Fibroblast of villous mesenchyme (primary cell): ENCODE measurements at places on chromosomes 3 and 15. TPM values are rescaled to one million over a fixed set of nuclear protein-coding genes. Genes with fewer than 3 reads are reported as not detected.

The C3orf80 gene
- 0.86 and 3.2 TPM in 2 replicates for total RNA-seq

The COLQ gene
- 0.43 and 0.64 TPM in 2 replicates for total RNA-seq

The NCK1 gene
- total RNA-seq, result 47.0 and 66.1 TPM in 2 replicates

The KBTBD8 gene
- 3.5 and 4.3 TPM in 2 replicates for total RNA-seq

The ADAMTS7 gene
- 16.4 and 17.4 TPM in 2 replicates for total RNA-seq

The NEK11 gene
- total RNA-seq, result 7.7 and 10.4 TPM in 2 replicates

The LOXL1 gene
- 73.8 and 99.9 TPM in 2 replicates for total RNA-seq

The GREM1 gene
- total RNA-seq, result 527 and 613 TPM in 2 replicates

- no peak for DNase-seq
These were observed 96.1 kb downstream of the HMG20A start for GRCh38 chr15:77516786-77517185.

DNA sequence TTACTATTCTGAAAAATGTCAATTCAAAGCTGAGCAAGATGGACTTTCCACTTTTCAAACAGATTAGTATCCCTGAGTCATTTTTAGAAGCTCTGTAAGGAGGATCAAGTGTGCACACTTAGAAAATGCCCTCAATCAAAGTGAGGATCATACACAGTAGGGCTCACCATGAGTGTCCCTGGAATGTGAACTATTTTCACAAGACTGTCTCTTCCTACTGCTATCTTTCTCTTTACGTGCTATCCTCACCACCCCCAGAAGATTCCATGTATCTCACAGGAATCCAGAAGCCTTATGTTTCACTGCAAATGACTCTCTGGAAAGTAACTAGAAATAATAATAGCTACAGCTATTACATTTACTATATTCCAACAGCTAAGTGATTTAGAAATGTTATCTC lies 349.9 kb upstream of the TGFBR2 start:
- peak; percentile 49 for DNase-seq

DNA sequence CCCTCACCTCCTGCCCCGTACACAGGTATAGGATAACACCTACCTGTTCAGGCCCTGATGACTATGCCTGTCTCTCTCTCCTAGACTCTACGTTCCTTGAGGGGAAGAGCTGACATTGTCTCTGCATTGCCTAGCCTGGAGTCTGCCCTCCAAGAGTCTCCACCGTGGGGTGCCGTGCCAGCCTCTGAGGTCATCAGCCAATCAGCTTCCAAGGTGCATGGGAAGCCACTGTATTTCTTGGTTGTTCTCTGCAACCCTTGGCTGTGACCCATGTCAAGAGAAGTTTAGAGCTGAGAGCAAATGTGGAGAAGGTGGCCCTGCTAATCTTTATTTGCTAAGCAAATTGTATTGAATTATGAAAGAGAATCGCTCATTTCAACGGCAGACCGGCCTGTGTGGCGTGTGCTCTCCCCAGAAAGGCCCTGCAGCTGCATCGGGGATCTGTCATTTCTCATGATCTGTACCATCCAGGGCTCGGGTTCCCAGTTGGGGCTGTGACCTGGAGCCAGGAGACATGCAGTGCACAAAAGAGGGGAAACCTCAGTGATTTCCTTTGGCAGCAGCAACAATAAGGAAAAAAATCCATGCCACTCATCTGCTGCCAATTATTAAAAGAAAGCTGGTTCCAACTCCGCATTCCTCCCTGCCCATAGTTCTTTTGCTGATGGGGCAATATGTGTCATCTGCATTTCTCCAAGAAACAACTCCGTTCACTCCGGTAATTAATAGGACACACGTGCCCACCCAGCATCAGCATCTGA lies 182.2 kb downstream of the MEGF11 start:
- DNase-seq, result no peak

- no peak for DNase-seq
These were observed 27.5 kb downstream of the APBA2 start for GRCh38 chr15:28913171-28913765.

- DNase-seq, result no peak
These were observed 12.9 kb downstream of the CRABP1 start for GRCh38 chr15:78353093-78353492.

DNA sequence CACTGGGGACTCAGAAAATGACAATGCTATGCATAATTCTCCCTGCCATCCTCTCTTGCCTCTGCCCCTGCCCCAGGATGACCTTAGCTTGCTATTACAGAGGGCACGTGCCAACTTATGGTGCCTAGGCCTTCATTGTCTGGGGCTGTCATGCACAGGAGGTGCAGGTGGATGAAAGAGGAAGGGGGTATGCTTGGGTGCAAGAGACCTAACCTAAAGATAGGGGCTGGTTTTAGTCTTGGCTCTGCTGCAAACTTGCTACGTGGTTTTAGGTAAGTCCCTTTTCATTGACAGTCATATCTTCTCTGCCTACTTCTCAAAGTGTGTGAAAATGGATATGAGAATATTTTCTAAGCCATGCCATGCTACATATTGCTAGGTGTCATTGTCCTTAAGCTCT lies 161.3 kb downstream of the EPHB1 start:
- no peak for DNase-seq

- DNase-seq, result peak; percentile 39
These were observed 22.6 kb upstream of the RBP1 start for GRCh38 chr3:139561959-139562676.

DNA sequence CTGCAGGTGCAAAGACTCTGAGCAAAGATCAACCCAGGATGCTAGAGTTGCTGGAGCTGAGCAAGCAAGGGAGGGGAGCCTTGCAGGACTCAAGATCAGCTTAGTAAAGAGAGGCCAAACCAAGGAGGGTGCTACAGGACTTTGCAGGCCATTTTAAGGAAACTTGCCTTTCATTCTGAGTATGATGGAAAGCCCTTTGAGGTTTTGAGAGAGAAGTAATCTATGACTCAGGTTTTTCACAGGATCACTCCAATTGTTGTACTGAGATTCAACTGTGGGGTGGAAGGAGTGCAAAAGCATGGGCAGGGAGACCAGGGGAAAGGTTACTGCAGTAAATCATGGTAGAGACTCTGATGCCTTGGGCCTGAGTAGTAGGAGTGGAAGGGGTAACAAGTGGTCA lies 260.4 kb upstream of the GPR149 start:
- DNase-seq, result no peak

GRCh38 chr3:69145688-69146087 lies 23.3 kb upstream of the LMOD3 start:
- DNase-seq, result no peak

DNA sequence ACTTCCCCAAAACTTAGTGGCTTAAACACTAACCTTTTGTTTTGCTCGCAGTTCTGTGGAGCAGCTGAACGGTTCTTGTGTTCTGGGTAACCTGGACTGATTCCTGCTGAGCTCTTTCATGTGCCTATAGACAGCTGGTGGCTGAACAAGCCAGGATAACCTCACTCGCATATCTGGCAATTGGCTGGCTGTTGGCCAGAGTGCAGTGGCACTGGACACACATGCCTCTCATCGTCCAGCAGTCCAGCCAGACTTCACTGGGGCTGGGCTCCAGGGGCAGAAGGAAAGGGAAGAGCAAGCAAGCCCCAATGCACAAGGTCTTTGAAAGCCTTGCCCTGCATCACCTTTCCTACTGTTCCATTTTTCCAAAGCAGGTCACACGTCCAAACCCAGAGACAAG lies 53.6 kb upstream of the GATA2 start:
- no peak for DNase-seq

DNA sequence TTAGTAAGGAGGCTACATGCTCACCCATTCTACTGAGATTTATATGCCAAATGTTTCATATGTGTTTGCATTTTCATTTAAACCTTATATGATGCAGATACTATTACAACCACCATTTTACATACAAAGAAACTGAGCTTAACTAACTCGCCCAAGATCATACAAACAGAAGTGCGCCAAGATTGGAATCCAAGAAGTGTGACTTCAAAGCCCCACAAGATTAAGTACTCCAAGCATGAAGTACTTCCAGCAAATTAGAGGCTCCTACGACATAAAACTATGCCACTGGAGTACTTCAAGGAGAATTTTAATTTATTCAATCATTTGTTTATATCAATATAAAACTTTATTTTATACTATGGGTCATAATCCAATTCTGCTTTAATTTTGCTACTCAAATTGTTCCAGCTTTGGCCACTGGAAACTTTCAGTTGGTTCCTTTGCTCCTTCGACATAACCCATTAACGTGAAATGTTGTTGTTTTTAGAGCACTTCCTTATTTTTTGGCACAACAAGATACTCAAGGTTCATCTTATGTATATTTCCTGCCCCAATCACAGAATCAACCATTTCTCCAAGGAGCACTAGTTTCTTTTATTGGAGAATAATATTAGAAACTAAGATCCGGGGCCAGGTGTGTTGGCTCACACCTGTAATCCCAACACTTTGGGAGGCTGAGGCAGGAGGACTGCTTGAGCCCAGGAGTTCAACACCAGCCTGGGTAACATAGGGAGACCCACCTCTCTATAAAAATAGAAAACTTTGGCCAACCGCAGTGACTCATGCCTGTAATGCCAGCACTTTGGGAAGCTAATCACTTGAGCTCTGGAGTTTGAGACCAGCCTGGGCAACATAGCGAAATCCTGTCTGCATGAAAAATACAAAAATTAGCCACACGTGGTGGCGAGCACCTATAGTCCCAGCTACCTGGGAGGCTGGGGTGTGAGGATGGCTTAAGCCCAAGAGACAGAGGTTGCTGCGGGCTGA lies 10.4 kb downstream of the INO80 start:
- peak; percentile 4 for DNase-seq

- peak; percentile 67 for DNase-seq
These were observed 1.1 kb upstream of the CDV3 start for GRCh38 chr3:133572158-133573053.

DNA sequence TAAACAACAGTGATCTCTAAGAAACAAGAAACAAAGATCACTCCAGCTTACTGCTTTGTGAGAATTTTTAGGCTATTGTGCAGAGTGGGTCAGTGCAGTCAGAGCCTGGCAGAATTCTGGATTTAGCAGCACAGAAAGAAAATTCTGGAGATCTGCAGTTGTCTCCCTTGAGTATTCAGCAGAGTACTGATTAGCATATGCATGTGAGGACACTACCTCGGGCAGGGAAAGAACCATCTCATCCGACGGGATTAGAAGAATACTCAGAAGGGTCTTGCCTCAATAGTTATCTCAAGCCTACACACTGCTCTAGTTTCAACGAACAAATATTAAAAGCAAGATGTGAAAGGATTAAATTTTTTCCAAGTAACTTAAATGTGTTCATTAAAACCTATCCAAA lies 70.7 kb downstream of the TRPC1 start:
- no peak for DNase-seq
